ENCODE measurements at places on chromosomes 3 and 15.
A peak's percentile ranks its signal among the peaks of the same experiment; 100 is the strongest.

GRCh38 chr3:128702391-128702790 lies 23.6 kb upstream of the RAB7A start:
- no peak for DNase-seq

GRCh38 chr15:51793521-51794305 lies 35.7 kb upstream of the TMOD3 start:
- DNase-seq, result no peak

- no peak for DNase-seq
These were observed 70.7 kb downstream of the IQSEC1 start for GRCh38 chr3:13002398-13003124.

- no peak for DNase-seq
These were observed 8.3 kb upstream of the TASOR start for GRCh38 chr3:56691165-56692000.

- DNase-seq, result peak; percentile 43
These were observed 109.1 kb downstream of the OPA1 start for GRCh38 chr3:193701953-193702635.

DNA sequence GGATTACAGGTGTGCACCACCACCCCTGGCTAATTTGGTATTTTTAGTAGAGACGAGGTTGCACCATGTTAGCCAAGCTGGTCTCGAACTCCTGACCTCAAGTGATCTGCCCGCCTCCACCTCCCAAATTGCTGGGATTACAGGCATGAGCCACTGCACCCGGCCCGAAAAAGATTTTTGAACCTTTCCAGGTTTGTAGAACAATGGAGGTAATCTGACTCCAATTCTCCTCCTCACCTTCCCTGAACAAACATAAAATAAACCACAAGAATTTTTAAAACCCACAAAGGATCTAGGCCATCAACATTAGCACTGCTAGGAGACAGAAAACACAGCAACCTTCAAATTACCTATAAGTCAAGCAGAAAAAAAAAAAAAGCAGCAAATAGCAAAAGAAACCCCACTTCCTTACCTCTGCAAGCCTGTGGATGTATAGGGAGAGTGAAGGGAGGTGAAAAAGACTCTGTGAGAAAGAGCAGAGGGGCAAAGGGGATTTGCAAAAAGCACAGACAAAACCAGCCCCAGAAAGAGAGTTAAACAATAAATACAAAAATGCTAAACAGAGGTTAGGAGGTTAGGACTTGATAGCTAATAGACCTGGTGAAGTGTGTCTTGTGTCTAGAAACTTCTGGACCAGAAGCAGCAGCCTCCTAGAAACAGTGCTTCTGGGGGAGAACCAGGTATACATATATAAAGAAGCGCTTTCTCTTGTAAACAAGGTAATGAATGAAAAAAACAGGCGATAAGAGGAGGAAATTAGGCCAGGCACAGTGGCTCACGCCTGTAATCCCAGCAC lies 32.1 kb downstream of the TFDP2 start:
- DNase-seq, result no peak

GRCh38 chr3:159488602-159489001 lies 500.0 kb upstream of the IL12A start:
- DNase-seq, result no peak

GRCh38 chr3:28125342-28125741 lies 116.1 kb upstream of the CMC1 start:
- DNase-seq, result no peak

GRCh38 chr3:95434491-95434890 lies 1371.6 kb downstream of the NSUN3 start:
- DNase-seq, result peak; percentile 67

DNA sequence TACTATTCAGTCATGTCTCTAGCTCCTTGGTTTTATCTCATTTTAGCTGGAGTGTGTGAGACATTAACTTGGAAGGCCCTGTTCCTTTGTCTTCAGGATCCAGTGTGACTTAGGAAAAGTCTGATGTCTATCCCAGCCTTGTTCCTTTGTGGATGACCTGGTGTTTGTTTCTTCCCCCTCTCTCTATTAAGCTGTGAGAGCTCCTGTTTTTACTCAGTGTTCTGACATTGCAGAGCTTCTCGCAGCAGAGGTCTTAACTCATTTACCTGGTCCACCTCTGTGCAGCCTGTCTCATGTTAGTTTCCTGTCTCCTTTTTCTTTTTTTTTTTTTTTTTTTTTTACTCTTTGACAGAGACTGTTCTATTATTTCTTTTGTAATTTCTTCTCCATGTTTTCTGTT lies 43.1 kb downstream of the KLF13 start:
- DNase-seq, result no peak

DNA sequence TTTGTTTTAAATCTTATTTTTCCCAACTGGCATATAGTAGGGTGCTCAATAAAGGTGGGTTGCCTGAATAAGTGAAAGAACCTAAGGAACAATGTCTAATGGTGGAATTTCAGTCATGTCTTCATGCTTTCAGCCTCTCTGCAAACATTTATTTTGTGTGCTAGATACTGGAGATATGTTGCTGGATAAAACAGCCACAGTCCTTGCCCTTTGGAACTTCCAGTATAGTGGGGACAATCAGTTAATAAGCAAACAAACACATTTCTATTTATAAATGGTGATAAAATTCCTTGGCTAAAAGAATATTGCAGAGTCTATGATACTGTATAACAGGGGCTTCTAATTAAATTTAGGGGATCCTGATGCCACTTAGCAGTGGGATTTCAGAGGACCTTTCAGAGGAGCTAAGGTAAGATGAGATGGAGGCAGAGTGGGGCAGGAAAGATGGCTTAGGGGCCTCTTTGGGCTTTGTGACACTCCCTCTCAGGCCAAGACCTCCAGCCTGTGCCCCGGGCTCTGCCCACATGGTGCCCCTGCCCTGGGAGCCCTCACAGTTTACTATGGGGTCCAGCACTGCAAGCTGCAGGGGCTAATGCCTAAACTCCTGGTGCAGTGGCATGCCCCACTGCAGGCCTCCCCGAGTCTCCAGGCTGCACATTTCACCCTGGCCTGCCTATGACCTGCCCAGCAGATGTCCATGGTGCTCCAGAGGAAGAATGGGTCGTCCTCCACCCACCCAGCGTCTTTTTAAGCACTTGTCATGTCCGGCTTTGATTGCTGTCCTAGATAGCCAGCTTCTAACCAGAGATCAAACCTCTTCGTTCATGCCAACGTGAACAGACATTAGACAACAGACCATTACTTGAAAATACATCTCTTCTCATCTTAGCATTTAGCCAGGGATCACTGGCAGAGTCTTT lies 61.6 kb upstream of the PRR23C start:
- DNase-seq, result no peak

GRCh38 chr15:41844814-41845213 lies 6.2 kb downstream of the PLA2G4B start:
- no peak for DNase-seq

DNA sequence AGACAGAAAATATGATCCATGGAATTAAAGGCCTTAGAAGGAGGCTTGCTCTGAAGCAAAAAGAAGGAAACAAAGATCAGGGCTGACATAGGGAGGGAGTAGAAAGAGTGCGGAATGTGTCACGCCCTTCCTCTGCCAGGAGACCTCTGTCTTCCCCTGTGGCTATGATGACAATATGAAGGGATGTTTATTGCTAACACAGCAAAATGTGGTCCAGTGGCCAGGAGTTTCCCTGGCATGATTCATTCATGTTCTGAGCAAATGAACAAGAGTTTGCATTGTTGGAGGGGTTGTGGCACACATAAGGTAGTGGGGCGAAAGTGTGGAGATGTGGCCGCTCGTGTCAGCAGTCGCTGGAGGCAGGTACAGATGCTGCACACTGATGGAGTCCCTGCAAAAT lies 169.4 kb downstream of the SHQ1 start:
- no peak for DNase-seq

DNA sequence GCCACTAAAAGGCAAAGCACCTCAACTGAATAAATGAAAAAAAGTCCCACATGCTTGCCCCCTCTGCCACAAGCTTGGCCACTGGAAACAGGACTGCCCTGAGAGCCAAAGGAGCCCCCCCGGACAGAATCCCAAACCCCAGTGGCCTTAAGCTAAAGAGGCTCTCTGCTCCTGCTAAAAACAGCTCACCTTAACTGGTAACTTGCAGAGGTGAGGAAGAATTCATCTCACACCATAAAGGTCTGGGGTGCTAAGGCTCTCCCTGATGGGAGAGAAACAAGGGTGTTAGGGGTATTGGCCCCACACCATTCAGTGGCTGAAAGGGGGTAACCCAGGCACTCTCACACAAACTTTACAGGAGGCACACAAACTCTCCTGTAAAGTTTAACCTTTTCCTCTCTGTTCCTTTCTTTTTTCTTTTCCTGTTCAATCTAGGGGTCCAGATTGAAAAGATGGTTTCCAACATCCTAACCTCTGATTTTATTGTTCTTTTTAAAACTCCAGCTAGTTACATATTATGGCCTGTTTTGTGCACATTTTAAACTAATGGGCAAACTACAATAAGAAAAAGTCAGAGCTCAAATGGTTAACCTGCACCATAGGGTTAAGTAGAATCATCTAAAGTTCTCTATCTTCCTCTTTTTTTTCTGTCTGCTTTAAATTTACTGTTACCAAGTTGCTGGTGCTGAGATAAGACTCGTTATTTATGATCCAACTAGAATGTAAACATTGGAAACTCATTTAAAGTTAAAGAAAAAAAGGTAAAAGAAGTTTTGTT lies 19.9 kb downstream of the TRANK1 start:
- DNase-seq, result no peak

GRCh38 chr15:58010983-58011382 lies 54.5 kb downstream of the ALDH1A2 start:
- peak; percentile 7 for DNase-seq

GRCh38 chr3:11074451-11074850 lies 79.8 kb upstream of the HRH1 start:
- DNase-seq, result no peak

DNA sequence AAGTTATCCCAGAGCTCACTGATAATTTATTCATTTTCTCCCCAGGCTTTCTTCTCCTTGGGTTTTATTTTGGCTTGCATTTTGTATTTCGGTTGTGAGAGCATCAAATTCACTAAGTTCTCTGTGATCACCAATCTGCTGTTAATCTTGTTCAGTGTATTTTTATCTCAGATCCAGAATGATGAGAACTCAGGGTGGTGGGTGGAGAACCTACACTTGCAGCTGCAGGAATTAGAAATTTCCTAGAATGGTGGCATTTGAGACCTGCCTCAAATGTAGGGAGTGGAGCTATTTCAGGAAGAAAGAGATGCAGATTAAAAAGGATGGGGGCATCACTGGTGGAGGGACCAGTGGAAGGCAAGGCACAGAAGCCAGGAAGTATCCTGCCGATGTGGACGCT lies 129.6 kb downstream of the OPA1 start:
- no peak for DNase-seq

DNA sequence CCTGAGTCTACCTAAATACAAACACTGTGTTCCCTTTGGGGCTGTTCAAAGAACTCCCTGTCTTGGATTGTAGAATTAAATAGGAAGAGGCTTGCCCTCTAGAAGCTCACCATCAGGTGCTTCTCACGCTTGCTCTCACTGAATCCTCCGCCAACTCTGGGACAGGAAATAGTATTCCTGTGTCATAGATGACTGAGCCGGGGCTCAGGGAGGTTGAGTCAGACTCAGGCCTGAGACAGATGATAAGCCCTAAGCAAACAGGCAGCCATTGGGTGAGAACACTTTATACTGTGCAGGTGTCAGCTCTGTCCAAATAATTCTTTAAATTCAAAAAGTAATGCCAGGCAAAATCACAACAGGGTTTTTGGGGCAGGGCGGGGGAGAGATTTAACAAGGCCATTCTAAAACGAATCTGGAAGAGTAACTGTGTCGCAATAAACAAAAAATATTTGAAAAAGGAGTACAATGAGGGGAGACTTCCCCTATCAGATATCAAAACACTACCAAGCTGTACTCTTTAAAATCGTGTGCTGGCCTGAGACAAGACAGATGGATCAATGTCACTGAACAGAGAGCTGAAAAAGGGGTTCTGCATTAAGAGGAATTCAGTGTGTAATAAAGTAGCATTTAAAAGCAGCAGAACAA lies 59.0 kb downstream of the EPHB3 start:
- no peak for DNase-seq

- no peak for DNase-seq
These were observed 12.3 kb downstream of the PGBD4 start for GRCh38 chr15:34114215-34114614.

- DNase-seq, result peak; percentile 72
These were observed 30.1 kb downstream of the POPDC2 start for GRCh38 chr3:119630128-119630879.

DNA sequence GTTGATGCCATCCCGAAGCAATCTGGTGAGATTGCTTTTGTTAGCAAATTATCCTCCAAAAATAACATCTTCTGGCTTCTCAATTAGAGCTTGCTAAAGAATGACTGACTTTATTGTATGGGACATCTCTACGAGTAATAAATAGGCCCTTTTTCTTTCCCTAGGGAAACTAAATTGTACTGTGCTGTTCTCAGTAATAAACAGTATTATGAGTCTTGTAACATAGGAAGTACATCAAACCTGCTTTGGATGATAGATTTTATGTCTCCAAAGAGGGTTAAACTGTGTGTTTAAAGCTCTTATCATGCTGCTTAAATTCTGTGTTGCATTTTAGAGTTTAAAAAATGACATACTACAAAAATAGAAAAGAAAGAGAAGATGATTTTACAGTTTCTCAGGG lies 153.4 kb upstream of the THRB start:
- no peak for DNase-seq

DNA sequence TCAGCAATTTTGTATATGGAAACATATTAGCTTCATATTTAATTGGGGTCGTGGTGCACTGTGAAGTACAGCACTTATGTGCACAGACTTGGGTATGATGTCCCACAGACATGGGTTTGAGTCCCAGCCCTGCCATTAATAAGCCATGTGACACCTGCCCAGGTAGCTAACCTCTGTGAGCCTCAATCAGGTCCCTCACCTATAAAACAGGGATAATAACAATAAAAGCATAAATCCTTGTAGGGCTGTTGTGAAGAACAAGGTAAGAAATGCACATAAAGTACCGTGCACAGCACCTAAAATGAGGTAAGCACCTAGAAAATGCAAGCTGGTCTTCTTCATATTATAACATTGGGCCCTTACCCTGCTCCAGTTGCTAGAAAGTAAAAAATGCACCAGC lies 173.5 kb upstream of the WNT5A start:
- DNase-seq, result no peak

GRCh38 chr3:31172336-31172735 lies 277.9 kb upstream of the GADL1 start:
- DNase-seq, result no peak

- no peak for DNase-seq
These were observed 16.0 kb upstream of the RNU6-1 start for GRCh38 chr15:67855842-67856241.
